ENCODE measurements at places on chromosomes 1 and 21.

GRCh38 chr1:961132-961669, 817 bp downstream of the KLHL17 start:
- DNase-seq: no peak

DNA sequence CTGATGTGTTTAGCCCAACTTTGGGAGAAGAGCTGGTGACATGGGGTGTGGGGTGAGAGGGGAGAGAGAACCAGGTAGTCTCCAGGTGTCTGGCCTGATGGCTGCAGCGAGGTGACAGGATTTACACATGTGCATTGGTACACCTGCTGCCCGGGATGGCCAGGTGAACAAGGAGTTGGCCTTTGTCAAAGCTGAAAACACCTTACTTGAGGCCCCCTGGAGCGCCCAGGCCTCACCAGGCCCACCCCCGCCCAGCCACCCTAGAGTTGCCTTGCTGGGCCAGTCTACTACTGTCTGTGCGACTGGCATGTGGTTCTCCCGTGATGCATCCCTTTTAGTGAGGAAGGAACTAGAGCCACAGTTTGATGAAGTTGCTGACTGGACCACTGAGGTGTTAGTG, 90.5 kb downstream of the ADARB1 start:
- no peak for DNase-seq

GRCh38 chr1:25704267-25704691, 87.7 kb downstream of the MAN1C1 start:
- no peak for DNase-seq

GRCh38 chr1:5725406-5725805, 266.8 kb downstream of the NPHP4 start:
- no peak for DNase-seq

DNA sequence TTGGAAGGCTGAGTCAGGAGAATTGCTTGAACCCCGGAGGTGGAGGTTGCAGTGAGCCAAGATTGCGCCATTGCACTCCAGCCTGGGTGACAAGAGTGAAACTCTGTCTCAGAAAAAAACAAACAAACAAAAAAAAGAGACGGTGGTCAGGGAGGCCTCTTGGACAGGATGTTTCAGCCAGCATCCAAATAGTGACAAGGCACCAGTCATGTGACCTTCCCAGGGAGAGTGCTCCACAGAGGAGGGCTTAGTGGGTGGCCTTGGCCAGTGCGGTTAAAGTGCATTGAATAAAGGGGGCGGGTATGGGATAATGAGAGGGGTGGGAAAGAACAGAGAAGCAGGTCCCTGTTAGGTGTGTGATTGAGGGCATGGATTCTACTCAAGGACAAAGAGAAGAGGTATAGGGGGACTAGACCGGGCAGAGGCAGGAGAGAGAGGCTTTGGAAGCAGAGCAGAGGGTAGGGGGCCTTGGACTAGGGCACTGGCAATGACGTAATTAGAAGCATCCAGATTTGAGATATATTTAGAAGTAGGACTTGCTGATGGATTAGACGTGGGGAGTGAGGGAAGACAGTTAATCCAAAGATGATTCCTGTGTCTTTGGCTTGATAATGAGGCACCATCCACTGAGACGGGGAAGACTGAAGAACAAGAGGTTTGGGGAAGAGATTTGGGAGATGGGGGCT, 12.0 kb upstream of the RYR2 start:
- DNase-seq: no peak

DNA sequence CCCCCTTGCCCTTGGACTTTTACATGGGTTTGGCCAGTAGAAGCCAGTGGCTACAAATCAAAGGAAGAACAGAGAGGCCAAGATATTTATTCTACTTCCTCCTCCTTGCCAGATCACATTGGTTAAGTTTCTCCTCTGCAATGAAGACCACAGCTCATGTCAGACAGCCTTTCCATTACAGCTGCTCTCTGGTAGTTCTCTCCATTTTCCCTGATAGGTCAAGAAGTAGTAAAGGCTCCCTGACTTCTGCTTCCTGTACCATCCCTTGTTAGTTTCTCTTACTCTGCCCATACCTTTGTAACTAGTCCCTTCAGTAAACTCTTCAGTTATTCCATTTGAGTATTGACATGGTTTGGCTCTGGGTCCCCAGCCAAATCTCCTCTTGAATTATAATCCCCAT, 27.8 kb downstream of the NME7 start:
- DNase-seq: no peak

DNA sequence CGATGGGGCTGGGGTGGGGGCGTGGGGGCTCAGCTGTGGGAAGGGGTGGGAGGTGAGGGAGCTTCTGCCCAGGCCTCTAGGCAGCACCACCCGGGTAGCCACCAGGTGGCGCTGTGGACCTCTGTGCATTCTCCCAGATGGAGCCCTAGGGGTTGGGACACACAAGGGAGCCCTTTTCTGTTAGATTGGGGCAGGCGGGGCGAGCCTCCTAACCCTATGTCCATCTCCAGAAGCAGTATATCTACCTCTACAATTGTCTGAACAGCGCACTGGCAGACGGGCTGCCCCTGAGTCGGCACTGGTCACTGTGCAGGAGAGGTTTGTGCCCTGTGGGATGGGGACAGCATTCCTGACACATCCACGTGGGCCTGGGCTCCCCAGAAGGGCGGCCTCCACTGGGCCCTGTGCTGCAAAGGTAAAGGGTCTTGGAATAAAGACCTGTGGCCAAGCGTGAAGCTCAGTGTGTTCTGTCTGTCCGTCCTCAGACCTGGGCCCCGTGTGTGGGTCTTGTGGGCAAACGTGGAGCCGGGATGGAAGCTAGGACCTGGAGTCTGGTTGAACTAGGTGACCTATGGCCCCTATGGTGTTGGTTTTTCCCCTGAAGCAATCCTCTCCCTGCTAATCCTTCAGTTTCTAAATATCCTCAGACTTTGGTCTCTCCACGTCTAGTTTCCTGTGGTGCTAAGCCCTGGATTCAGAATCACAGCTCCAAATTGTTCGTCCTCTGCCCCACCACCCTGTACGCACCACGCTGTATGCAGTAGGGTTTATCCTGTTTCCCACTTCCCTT, 4.4 kb upstream of the LGR6 start:
- peak; percentile 39 for DNase-seq

GRCh38 chr1:22376546-22376945, 75.1 kb upstream of the ZBTB40 start:
- no peak for DNase-seq

DNA sequence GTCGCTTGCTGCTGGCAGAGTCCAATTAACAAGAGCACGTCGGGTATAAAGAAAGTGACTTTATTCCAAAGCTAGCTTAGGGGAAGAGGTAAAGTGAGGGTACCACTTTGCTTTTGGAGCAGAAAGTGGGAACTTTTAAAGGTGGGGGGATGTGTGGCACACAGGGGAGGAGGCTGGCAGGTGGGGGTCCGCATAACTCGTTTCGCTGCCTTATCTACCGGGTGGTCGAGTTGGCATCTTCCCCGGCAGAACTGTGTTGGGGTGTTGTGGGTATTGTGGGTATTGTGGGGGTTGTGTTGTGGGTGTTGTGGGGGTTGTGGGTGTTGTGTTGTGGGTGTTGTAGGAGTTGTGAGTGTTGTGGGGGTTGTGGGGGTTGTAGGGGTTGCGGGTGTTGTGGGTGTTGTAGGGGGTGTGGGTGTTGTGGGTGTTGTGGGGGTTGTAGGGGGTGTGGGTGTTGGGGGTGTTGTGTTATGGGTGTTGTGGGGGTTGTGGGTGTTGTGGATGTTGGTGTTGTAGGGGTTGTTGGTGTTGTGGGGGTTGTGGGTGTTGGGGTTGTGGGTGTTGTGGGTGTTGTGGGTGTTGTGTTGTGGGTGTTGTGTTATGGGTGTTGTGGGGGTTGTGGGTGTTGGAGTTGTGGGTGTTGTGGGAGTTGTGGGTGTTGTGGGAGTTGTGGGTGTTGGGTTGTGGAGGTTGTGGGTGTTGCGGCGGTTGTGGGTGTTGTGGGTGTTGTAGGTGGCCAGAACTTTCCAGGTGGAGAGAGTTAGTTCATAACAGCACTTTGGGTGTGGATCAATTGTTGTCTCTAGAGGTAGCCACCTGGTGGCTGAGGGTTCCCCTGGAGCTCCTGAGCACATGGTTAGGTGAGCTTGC, 52.7 kb downstream of the AGPAT3 start:
- DNase-seq: no peak

DNA sequence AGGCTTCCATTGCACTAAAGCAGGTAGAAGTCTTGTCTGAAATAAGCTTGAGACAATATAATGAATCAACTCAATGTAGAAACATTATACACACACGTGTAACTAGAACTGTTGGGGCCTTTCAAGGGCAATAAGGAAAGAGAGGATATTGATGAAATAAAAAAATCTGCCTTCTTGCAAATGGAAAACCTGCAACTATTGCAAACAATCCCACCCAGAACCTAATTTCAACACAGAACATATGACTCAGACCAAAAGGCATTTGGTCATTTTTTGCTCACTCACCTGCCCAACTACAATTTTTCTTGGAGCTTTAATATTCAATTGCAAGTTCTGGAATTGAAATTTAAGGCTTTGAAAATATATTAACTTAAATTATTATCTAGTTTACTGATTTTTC, 900.1 kb downstream of the TTLL7 start:
- no peak for DNase-seq

DNA sequence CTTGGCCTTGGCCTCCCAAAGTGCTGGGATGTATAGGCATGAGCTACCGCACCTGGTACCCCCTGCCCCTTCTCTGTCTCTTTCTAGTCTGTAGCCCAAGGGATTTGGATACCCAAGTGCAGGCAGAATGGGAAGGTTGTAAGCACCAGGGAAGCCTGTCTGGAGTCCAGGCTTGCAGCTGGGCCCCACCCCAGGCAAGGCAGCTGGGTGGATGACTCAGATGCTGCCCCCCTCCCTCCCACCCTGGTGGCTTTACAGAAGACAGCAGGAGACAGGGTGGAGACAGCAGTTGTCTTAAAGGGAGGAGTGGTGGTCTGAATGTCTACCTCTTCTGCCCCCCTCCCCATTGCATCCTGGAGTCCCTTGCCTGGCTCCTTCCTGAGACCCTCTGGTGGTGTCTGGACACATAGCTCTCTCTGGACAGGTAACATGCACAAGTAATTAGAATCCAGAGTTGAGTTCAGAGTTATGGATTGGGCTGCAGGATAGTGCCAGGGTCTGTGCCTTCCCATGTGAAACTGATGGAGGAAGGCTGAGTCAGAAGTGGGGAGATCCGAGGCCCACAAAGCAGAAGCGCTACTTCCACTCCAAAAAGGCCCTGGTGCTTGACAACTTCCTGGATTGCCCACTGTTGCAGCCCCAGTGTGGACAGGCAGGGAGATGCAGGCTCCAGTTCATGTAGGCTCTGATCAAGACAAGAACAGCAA, 5.1 kb downstream of the LMNA start:
- no peak for DNase-seq

GRCh38 chr1:12527564-12527963, 90.4 kb downstream of the DHRS3 start:
- no peak for DNase-seq

DNA sequence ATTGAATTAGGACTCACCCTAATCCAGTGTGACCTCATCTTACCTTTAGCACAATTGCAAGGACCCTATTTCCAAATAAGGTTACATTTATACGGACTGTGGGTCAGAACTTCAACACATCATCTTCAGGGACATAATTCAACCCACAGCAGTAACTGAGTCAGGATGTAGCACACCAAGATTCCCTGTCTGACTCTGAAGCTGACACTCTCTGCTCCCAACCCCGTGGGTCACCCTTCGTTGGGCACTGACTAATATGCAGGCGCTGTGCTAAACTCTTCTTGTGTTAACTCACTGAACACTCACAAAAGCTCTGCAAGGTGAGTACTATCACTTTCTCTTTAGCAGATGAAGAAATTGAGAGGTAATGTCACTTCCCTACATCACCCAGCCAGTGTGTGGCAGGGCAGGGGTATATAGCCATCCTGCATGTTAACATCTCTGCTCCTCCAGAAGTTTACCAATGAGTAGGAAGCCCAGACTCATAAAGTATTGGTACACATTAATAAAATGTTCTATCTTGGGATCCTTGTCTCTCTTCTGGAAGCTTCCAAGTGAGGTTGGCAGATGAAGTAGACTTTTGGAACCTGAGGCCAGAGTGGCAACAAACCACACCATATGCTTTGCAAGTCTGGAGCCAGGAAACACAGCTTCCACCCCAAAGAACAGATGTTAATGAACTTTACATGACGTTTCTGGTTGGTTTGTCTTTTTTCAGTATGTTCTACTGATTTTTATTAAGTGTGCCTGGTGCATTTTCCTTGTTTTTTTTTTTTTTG, 139.2 kb upstream of the KLHDC7A start:
- no peak for DNase-seq

DNA sequence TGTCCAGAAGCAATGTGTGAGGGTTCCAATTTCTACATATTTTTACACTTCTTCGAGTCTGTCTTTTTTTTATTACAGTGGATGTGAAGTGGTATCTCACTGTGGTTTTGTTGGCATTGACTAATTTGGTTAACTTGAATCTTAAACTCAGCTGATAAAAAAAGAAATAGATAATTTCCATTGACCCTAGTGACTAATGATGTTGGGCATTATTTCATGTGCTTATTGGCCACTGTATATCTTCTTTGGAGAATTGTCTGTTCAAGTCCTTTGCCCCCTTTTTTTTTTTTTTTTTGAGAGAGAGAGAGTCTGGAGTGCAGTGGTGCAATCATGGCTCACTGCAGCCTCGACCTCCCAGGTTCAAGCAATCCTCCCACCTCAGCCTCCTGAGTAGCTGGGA, 33.3 kb upstream of the NBPF3 start:
- no peak for DNase-seq

- no peak for DNase-seq
These were observed 29.6 kb downstream of the KCNN3 start for GRCh38 chr1:154840269-154841176.

DNA sequence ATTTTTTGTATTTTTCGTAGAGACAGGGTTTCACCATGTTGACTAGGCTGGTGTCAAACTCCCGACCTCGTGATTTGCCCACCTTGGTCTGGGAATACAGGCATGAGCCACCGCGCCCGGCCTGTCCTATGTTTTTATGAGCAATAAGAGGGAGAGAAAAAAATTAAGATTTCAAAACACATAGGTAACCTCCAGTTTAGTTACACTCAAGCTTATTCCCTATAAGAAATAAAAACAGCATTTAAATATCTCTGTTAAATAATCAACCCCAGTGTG, 7.1 kb downstream of the RSBN1 start:
- no peak for DNase-seq

GRCh38 chr21:26588446-26588845, 15.4 kb upstream of the CYYR1 start:
- no peak for DNase-seq

DNA sequence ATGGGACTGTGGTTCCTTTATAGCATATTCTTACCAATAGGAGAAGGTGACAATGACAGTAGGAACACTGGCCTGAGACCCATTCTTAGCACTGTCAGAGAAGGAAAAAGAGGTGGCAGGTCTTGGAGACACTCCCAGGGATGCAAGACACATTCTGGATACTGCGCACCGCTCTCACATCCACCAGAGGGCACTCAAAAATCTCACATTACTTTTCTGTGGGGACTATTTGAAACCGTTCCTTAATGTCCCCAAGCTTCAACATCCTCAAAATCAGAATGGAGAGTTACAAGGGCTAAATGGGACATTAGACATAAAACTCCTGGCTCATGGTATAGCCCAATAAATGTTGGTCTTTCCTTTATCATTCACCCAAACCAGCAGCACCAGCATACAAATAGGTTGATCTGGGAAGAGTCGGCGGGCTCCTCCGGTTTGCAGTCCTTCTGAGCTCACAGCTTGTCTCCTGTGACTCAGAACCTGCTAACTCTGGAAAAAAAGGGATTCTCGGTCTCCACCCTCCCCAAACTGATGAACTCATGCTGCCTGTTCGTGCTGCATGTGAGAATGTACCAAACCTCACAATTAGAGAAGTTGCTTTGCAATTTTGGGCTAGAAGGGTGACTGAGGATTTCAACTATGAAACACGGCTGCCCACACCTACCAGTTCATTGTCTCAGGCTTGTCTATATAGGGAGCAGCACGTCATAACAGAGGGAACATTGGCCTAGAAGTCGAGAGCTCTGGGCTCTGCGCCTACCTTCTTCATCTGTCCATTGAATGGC, 40.2 kb downstream of the IL12RB2 start:
- DNase-seq: peak; percentile 89
